ENCODE measurements at places on chromosomes 1 and 21. TPM values are rescaled to one million over a fixed set of nuclear protein-coding genes. Genes with fewer than 3 reads are reported as not detected.

The BACE2 gene
- total RNA-seq: 132 TPM

The RCC1 gene
- total RNA-seq: 129 TPM

The MX1 gene
- 12.9 TPM for total RNA-seq

The INSRR gene
- not detected for total RNA-seq

The PTP4A2 gene
- 256 TPM for total RNA-seq

The SMCP gene
- total RNA-seq: not detected

The GBP3 gene
- 23.9 TPM for total RNA-seq

The ESPN gene
- total RNA-seq: 0.81 TPM

The TSNAX gene
- 28.5 TPM for total RNA-seq

The ELAPOR1 gene
- 0.21 TPM for total RNA-seq

The LIN28A gene
- not detected for total RNA-seq

The BLACAT1 gene
- not detected for total RNA-seq

The DISC1 gene
- total RNA-seq: 10.9 TPM

The WNT3A gene
- not detected for total RNA-seq

The DRAM2 gene
- 25.5 TPM for total RNA-seq

All from pulmonary artery endothelial cell (primary cell).